Hippocampal formation (tissue), 2 donors: ENCODE measurements at places on chromosomes 7 and 10.

GRCh38 chr7:74025730-74026129 lies 2.2 kb upstream of the ELN start:
- DNase-seq, result no peak

DNA sequence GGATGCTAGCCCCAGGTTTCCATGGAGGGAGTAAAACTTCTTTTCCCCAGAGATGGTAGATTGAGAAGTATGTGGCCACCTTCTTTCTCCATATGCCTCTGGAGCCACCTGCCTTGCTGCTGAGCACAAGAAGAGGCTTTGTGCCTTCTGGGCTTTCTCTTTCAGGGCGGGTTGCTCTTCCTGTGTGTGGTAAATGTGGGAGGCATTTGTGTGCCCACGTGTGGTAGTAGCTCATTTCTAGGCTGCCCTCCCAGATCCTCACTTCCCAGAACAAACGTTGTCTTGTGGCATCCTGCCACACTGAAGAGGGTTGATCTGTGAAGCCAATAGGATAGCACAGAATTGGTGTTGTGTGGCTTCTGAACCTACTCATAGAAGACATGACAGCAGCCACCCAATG lies 342.0 kb upstream of the PODXL start:
- DNase-seq, result no peak

- no peak for DNase-seq
Measured at GRCh38 chr10:68957284-68957615, 1.3 kb downstream of the DDX21 start.

DNA sequence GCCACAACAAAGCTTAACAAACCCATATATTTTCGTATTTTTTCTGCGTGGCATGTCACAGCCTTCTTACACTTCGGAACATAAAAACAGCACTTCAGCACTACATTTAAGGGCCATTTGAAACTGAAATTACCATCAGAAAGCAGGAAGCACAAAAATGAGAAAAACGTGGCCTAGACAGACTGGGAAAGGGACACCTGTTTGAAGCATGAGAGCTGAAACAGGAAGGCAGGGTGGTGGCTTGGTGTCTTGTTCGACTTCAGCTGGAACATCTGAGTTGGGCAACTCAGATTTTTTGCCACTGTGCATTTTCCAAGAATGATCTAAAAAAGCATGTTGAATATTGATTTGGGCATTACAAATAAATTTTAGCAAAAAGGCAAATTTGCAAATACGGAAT lies 243.2 kb downstream of the ELMO1 start:
- no peak for DNase-seq

DNA sequence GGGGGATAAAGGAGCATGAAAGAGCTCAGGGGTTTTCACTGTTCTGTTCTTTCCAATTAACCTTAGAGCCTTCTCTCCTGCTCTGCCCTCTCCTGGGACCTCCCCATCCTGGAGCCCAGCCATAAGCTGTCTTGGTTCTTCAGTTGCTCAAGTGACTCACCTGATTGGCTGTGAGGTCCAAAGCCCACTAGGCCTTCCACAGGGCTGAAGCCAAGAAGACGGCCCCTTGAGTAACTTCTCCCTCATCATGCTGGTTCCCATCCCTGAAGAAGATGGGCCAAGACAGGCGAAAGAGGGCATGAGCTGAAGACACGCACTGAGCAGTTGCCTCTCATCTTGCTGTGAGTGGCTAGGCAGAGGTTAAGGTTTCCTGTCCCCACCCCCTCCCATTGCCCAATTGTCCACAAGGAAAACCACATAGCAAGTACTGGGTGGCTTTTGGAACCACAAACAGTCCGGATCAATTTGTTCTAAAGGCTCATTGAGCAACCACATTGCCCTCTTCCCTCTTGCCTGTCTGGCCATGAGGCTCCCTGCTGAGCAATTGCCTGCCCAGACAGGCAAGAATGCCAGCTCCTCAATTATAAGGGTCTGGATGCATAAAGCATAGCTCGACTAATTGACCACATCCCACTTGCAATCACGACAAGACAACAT lies 43.9 kb upstream of the GPAM start:
- no peak for DNase-seq

DNA sequence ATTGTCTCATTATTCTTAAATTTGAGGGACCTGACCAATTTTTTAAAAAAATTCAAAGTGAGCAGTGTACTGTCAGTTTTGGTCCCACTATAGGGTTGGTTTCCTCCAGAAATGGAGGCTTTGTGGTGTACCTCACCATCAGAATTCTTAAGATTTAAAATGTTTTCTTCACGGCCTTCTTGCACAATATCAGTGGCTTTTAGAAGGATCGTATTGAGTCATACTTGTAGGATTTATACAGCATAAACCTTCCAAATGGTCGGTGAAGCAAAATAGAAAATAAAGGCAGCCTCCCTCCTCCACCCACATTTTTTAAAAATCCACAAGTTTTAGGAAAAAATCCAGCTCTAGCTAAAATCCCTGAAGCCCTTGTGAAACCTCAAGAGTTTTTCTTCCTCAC lies 126.4 kb downstream of the RNLS start:
- DNase-seq, result no peak

GRCh38 chr7:125773113-125773785 lies 843.6 kb upstream of the POT1 start:
- DNase-seq, result no peak

DNA sequence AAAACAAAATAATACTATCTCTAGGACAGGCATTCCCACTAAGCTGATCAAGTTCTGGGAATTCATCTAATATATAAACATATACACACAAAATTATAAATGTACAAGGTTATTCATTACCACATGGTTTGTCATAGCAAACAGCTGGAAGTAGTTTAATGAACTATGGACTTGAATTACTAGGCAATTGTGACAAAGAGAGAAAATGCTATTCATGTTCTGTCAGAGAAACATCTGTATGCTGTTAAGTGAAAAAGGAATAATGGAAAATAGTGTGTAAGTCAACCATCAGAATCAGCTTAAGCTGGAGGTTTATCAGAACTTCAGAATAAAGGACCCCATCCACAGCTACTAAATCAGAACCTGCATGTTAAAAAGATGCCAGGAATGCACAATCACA lies 2.8 kb downstream of the ZNF248 start:
- no peak for DNase-seq

DNA sequence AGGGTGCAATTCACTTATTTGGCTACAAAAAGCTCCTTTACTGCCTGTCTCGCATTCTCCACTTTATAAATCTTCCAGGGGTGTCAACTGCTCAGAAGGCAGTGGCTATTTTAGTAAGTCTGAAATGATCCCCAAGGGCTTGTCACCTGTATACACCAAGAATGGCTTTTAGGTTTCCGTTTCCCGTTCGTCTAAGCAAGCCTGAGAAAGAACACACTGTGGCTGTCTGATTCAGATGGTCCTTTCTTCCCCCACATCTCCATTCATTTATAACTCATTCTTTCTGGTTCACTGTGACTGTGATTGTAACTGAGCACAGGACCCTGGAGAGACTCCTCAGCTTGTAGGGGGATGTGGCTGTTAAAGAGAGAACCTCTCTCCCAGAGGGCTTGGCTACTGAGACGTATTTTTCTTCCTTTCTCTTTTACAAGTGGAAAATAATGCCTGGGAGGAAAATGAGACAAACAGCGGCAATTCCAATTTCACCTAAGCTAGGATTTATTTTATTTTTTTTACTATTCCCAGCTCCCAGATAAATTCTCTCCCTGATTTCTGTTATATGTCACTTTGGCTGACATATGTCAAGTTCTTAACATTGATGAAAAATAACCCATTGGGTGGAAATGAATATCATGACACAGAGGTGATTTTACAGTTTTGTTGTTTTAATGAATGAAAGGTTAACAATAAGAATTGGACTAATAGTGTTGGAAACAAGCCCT lies 129.3 kb downstream of the FAM107B start:
- DNase-seq, result no peak

GRCh38 chr7:127885843-127886242 lies 145.4 kb downstream of the LRRC4 start:
- peak; percentile 54 for DNase-seq

- no peak for DNase-seq
Measured at GRCh38 chr7:127447326-127447945, 54.9 kb upstream of the ZNF800 start.

- DNase-seq, result no peak
Measured at GRCh38 chr7:22952306-22953015, 61.5 kb downstream of the HYCC1 start.

- DNase-seq, result no peak
Measured at GRCh38 chr7:45670227-45670626, 96.1 kb downstream of the ADCY1 start.

DNA sequence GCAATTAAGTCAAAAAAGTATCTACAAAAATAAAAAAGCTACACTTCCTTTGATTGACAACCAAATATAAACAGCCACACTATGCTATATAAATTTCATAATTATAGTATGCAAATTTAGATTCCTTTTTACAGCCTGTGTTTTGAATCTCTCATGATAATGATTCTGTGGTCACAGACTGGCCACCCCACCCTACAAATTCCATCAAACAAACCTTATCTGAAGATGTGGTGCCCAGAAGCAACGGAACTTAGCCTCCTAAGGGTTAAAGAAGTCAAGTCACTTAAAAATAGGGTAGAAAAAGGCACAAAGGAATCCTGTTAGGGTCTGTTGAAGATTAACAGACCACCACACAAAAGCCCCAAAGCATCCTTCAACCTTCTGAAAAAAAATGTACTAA lies 351.8 kb downstream of the INHBA start:
- no peak for DNase-seq

DNA sequence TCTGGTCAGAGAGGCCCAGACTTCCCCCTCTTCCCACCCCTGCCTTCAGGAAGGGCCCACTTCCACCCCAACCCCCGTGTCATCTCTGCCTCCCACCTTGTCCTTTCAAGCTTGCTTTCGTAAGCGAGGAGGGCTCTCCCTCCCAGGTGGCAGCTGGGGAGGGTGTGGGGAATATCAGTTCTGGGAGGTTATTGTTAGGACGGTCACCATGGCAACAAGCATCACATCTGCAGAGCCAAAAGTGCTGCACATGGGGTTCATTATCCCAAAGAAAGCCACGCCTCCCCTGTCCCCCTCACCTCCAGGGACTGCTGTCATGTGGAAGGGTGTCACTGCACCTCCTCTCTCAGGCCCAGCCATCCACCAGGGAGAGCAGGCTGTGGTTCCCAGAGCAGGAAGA lies 2.6 kb upstream of the CAMK2B start:
- DNase-seq, result no peak

GRCh38 chr7:374706-375311 lies 84.8 kb downstream of the FOXL3 start:
- DNase-seq, result no peak

DNA sequence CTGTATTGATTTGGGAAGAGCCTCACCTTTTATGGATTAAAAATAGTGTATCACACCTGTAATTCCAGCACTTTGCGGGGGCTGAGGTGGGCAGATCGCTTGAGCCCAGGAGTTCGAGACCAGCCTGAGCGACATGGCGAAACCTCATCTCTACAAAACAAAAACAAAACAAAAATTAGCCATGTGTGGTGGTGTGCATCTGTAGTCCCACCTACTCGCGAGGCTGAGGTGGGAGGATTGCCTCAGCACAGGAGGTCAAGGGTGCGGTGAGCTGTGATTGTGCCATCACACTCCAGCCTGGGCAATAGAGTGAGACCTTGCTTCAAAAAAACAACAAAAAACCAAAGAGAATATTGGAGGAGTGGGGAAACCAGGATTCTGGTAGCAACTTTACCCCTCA lies 79.6 kb downstream of the LRMDA start:
- no peak for DNase-seq

- DNase-seq, result no peak
Measured at GRCh38 chr10:75884808-75885207, 453.4 kb downstream of the LRMDA start.

GRCh38 chr10:130708465-130709070 lies 572.4 kb downstream of the GLRX3 start:
- no peak for DNase-seq

DNA sequence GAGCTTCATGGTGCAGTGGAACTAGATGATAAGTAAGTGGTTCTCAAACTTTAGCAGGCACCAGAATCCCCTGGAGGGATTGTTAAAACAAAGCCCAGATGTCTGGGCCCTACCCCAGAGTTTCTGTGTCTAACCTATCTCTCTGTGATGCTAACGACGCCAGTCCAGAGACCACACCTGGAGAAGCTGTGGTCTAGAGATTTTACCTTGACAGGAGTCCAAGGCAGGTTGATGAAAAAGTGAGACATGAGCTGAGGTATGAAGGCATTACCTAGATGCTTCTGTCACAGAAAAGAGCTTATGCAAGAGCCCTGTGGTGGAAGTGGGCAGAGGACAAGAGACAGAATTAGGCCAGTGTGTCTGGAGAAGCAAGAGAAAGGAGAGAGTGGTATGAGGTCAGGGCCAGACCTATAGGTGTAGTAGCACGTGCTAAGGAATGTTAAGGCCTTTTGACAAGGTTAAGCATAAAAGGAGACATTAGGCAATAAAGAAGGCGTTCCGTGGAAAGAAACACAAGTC lies 184.3 kb upstream of the TCF7L2 start:
- no peak for DNase-seq

- no peak for DNase-seq
Measured at GRCh38 chr10:132943791-132944404, 1.5 kb upstream of the CFAP46 start.

DNA sequence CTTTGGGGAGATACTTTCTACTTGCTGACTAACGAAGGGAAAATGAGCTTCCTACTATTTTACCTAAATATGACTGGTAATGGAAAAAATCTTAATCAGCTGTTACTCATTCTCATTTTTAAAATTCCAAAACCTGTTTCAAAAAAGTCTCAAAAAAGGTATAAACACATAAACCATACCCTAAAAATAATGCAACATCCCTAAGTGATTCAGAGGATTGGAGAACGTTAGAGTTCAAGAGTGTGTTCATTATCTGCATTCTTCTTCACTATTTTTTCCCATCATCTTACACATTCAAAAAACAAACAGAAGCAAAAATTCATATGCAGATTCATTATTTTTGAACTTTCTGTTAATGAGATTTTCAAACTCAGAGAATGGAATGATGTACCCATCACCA lies 150.4 kb upstream of the GNAI1 start:
- no peak for DNase-seq
